Chondrocyte (in vitro differentiated cells): ENCODE measurements at places on chromosomes 4 and X.
A peak's percentile ranks its signal among the peaks of the same experiment; 100 is the strongest.

DNA sequence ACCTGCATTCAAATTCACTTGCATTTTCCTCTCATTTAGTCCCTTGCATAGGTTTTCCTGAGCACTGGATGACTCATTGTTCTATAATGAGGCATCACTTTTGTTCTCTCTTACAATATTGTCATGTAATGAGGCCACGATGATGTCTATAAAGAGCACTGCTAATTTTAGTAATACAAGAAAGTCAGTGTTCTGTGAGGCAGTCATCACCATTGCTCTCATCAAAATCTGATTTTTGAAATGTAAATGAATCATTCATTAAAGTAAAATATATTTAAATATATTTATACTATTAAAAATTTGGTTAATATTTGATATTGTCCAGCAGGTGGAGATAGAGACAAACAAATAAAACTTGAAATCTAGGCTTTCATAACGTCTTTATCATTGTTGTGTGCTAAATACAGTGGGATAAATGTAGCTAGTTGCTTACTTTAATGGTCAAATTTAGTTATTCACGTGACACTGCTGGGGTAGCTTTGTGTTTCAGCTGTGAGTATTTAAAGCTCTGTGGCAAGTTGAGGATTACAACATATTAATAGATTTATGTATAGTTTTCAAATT lies 15.4 kb downstream of the HMGB2 start:
- no peak for DNase-seq

- no peak for DNase-seq
These were observed 47.9 kb upstream of the BLTP1 start for GRCh38 chr4:122104184-122104583.

- no peak for DNase-seq
These were observed 358.4 kb upstream of the MAGEB16 start for GRCh38 chrX:35439692-35440091.

DNA sequence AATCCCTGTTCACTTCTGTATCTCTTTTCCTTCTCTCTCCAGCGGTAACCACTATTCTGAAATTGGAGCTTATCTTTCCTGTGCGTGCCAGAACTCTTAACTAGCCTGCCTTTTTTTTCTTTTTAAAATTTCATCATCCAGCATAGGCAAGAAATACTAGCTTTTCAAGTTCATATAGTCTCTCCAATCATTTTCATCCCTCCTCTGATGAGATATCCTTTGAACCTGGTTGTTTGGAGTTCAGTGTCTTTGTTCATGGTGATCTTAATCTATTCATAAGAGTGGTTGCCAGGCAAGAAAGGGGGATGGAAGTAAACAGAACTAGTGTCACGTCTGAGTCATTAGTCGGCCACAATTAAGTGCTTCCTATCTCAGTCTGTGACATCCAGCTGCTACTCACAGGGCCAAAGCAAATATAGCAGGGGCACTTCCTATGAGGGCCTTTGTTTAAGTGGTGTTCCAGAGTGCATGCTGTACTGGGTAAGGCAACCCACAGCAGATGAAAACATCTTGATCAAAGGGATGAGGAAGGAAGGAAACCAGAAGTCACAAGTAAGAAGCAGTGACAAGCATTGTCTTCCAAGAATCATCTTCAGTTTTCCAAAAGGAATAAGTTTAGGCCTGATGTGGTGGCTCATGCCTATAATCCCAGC lies 56.4 kb upstream of the XIAP start:
- no peak for DNase-seq

DNA sequence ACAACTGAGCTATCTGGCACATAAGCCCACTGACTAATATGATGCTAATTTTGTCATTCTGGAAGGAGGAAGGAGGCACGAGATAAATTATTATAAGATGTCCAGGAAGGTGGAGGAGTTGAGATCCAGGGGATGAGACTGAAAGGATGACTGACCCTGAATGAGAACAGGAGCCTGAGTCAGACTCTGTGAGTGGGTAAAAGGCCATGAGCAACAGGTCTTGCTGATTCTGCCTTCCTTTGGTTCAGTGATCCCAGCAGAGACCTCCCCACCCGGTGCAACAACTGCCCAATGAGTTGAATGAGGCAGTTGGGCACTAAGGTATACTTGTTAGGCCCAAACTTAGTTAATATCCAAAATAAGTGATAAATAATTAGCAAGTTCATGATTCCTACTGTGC lies 238.1 kb upstream of the GPC4 start:
- no peak for DNase-seq

- DNase-seq: no peak
These were observed 233.4 kb downstream of the TEX13A start for GRCh38 chrX:104987063-104987462.

GRCh38 chr4:42412251-42412650 lies 15.0 kb downstream of the SHISA3 start:
- no peak for DNase-seq

GRCh38 chr4:158051401-158052235 lies 121.2 kb downstream of the GASK1B start:
- no peak for DNase-seq

DNA sequence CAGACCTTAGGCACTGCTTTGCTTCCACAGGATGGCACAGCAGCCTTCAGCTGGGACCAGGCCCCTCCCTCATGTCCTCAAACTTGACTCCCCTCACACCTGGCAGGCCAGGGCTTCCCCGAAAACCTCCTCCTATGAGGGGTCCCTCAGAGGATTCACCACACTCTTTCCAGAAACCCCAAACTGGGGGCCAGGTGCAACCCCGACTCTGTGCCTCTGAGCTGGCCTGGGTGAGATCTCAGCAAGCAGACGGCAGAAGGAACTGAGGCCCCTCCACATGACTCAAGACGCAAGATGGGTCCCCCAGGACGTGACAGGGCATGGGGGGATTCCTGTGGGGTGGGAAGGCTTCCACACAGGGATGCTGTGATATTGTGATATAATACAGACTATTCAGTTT lies 6.2 kb downstream of the HCFC1 start:
- no peak for DNase-seq

GRCh38 chr4:79498282-79498681 lies 90.3 kb upstream of the GK2 start:
- no peak for DNase-seq

DNA sequence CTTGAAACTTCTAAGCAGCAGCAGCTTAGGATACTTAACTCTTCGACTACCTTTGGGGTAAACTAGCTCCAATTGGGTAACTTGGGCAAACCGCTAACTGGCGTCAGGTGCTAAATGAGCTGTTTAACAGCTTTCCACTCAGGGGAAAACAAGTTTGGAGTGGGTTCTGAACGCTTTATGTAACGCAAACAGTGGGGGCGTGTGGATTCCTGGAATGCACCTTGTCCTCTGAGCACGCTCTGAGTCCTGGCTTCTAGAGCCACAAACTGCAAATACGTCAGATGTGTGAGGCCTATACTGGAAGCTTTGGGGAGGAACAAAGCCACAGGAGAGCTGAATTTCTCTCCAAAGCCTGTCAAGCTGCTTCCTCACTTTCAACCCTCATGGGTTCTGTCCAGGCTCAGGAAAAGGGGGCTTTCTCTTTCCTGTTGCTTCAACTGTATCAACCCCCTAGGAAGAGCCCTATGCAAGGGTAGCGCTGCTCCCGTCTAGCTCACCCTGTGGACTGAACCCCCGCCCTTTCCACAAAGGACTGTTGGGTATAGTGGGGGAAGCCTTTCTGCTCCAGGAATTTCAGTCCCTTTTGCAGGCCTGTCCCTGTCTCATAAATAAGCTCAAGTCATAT lies 4.5 kb upstream of the WDR1 start:
- no peak for DNase-seq

DNA sequence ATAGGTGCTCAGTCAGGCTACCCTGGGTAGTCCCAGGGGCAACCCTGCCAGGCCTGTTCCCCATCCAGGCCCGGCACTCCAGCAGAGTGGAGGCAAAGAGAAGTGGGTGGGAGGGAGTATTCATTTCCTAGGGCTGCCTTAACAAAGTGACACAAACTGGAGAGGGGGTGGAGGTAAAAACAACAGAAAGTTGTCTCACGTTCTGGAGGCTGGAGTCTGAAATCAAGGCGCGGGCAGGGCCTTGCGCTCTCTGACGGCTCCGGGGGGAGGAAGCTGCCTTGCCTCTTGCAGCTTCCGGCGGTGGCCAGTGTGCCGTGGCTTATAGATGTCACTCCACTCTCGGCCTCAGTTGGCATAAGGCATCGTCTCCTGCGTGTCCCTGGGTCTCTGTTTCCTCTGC lies 90.8 kb downstream of the DCTD start:
- no peak for DNase-seq

GRCh38 chr4:150949943-150950342 lies 65.1 kb downstream of the LRBA start:
- no peak for DNase-seq

DNA sequence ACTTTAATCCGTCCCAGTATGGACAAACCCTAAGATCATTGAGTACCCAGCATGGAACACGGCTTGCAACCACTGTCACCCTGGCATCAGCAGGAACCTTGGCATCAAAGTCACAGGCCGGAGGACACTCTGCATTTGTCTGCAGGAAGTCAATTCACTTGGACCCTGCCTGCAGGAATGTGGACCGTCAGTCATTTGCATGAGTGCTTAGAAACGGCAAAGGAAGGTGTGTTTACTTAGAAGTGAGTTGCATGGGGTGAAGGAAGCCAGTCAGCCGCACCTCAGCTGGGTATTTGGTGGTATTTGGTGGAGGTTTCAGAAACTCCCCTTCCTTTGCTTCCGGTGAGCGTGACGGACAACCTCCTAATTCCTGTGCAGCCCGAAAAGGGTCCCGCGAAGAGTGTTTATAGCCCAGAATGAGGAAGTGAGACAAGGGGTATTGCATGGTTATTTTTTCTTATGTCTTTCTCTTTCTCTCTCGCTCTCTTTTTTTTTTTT lies 15.5 kb downstream of the P2RY8 start:
- no peak for DNase-seq

DNA sequence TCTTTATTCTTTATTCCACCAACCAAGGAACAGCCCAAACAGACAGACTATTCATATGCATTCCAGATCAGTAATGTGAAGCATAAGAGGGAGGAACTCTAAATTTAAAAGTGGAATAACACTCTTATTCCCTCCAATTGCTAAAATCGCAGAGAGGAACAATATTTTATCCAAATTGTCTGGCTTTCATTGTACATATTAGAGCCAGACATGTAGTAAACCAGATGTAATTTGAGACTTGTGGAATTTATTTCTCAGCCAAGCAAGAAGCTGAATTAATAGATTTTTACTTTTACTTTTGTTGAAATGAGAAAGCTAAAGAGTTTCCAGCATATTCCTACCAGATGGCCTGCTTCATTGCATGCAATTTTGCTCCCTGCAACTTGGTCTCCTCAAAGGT lies 674.6 kb upstream of the SLIT2 start:
- no peak for DNase-seq

- DNase-seq: no peak
These were observed 132.2 kb downstream of the KLHL8 start for GRCh38 chr4:87088186-87088585.

GRCh38 chrX:109742722-109743121 lies 9.7 kb upstream of the ACSL4 start:
- DNase-seq: no peak

- DNase-seq: peak; percentile 21
These were observed 85.4 kb downstream of the PHKA2 start for GRCh38 chrX:18898492-18898891.

- no peak for DNase-seq
These were observed 56.6 kb upstream of the ALB start for GRCh38 chr4:73347497-73347896.

GRCh38 chrX:133660281-133660680 lies 245.0 kb upstream of the GPC4 start:
- no peak for DNase-seq

- DNase-seq: no peak
These were observed 61.0 kb downstream of the ANXA3 start for GRCh38 chr4:78612398-78613178.

- no peak for DNase-seq
These were observed 118.7 kb upstream of the CHRDL1 start for GRCh38 chrX:110914281-110914680.

DNA sequence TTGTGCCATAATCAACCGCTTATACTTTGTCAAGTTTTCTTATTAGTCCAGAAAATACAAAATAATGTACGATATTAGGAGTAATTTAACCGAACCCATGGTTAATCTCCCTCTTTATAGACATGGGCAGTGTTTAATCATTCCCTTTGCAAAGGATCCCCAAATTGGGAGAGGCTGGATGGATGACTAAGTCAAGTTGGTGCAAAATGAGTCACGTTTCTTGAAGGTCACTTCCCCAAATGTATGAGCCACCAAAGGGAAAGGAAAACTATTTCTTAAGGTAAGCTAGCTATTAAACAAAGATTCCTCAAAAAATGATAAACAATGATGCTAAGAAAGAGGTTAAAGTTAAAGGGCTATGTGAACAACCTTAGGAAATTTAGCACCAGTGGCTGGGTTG lies 17.5 kb downstream of the MAML3 start:
- no peak for DNase-seq

DNA sequence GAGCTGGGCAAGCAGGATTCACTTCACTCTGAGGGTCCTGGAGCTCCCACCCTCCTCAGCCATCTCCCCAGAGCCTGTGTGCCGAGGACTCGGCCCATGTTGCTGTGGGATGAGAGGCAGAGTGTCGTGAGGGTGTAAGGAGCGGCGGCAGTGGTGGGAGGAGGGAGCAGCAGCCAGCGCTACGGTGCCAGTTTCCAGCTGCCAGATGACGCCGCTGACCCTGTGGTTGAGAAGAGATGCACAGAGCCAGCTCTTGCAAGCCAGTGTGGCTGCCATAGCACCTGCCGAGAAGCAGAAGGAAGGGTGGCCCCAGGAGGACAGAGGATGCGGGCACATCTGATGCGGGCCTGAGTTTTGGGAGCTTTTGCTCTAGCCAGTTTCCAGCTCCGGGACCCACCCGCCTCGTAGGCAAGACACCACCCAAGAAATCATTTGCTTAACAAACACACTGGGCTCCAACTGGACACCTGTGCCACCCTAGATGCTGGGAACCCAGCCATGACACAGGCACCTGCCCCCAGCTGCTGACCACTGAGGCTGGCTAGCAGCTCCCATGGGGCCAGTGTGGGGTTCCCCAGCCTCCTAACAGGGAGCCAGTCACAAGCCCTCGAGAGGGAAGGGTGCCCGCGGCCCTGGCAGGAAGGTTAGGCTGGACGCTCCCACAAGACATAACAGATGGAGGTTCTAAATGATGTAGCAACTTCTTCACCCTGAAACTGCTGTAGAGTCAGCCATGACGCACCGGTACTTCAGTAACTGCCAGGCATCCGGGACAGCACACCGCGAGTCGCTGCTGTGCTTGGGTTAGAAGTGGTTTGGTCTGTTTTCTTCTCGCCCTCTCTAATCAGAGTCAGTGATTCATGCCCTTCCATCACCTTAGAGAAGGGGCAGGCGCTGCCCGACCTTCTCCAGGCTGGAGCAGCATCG lies 8.9 kb downstream of the MSANTD1 start:
- DNase-seq: peak; percentile 88
